RWPE1 (cell line): ENCODE measurements at places on chromosomes 2 and 18.
A peak's percentile ranks its signal among the peaks of the same experiment; 100 is the strongest.

- DNase-seq, result no peak
Measured at GRCh38 chr2:145931781-145932395, 1412.0 kb upstream of the ZEB2 start.

GRCh38 chr2:88637464-88637863 is 10.2 kb upstream of the EIF2AK3 start:
- no peak for DNase-seq

DNA sequence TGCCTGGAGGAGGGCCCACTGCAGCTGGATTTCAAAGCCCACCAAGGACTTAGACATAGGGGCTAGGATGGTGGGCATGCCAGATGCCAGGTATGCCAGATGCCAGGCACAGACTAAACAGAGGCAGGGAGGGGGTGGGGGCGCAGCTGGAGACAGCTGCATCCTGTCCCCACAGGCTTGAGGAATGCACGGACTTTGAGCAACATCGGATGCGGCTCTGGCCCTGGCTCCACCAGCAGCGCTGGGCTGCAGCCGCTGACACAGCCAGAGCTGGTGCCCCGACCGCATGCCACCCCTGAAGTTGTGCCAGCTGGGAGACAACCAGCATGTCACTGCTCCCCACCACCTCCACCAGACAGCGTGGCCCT is 39.5 kb downstream of the AQP12A start:
- DNase-seq, result no peak

- no peak for DNase-seq
Measured at GRCh38 chr18:62189208-62189607, 2.2 kb downstream of the RELCH start.

GRCh38 chr2:30410217-30410616 is 36.8 kb upstream of the LCLAT1 start:
- DNase-seq, result peak; percentile 16

DNA sequence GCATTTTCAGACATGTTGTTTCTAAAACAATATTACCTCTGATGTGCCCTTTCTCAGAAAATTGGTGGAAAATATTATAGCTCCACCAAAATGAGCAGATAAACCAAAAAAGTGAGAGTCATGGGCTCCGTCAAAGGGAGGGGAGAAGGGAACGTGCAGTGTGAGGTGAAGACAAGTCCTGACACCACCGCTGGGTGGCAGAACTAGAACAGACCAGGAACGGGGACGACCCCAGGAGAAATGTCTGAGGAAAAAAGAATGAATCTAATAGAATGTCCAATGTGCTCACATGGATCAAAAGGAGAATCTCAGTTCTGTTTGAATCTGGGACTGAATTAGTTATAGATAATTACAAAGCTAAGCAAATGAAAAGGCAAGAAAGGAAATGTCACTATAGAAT is 22.6 kb upstream of the BCL2 start:
- no peak for DNase-seq

GRCh38 chr2:26651799-26652198 is 10.6 kb upstream of the CIB4 start:
- no peak for DNase-seq

DNA sequence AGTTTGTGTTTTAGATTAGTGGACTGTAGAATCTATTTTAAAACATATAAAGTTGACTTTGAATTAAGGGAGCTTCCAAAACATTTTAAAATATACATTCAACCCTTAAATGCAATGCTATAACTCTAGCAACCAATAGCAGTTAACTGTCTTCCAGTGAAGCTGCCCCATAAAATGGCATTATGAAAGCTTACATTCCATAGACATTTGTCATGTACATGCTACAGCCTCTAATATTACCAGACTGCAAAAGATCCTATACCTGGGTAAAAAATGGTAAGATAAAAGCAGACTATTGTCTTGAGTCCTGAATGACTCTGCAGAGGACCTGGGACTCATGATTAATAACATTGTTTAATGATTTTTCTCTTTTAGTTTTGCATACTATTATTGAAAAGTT is 489.4 kb downstream of the LRP1B start:
- DNase-seq, result peak; percentile 19

DNA sequence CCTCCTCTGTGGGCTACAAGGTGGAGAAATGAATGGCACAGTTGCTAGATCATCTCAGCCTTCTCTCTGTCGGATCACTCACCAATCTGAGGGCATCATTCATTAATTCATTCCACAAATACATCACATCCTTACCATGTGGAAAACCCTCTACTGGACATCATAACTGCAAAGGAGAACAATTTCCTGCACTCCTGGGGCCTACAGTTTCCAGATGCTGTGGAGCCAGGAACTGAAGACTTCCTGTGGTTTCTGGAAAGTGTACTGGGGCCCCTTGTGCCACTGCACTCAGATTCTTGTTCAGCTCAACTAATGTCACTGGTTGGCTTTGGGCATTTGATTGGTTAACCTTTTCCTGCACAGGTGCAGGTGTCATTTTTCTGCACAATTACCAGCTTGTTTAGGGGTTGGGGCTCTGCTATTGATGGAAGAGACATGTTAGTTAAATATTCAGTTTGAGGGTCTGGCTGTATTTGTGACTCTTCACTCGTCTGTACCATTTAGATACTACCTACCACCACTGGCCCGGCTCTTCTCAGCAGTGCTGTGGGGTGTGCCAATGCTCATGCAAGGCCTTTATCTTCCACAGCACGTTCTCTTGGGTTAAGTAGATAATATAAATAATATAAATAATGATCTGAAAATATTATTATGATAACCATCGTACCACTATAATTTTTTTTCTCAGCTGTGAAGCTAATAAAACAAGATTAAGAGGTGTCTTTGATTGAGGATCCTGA is 427.3 kb downstream of the TSN start:
- no peak for DNase-seq

- no peak for DNase-seq
Measured at GRCh38 chr2:28665041-28665704, 86.5 kb upstream of the PPP1CB start.

DNA sequence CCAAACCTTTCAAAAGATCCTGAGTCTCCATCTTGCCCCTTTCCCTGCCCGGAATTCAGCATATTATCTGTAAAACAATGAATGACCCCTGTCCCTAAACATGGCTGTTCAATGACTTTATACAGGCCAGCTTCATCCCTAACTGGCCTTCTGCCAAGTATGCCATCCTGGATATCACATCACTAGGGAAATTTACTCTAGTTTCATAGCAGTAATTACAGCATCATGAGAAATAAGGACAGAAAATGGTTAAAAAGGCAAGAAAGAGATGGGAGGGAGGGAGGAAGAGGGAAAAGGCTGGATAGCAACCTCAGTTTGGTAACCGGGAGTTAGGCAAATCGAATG is 4.4 kb downstream of the MBOAT2 start:
- DNase-seq, result no peak

DNA sequence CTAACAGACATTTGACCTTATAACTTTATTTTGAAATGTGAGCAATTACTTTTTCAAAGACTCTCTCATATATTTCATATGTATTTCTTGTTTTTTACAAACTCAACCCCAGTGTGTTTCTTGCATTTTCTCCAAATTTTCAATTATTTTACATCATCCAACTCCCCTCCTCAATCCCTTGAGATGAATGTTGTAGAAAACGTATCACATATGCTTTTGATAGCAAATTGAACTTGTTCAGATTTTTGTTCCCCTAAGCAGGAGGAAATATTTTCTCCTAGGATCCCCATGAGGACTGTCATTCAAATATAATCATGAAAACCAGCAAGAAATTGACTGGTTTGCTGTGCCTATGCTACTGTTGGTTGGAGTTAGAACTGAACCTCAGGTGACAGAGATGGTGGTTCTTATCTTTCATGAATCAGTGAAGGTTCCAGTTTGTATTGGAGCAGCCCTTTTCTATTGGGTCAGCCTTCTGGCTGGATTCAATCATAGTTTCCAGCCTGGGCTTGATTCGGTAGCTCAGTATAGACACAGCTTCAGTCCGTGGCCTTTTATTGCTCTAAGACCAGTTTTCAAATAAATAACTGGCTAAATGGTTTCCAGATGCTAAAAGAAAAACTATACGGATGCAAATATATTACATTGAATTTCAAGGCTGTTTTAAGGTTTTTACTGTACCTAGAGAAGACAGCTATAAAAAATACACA is 591.0 kb downstream of the EPHA4 start:
- DNase-seq, result no peak

DNA sequence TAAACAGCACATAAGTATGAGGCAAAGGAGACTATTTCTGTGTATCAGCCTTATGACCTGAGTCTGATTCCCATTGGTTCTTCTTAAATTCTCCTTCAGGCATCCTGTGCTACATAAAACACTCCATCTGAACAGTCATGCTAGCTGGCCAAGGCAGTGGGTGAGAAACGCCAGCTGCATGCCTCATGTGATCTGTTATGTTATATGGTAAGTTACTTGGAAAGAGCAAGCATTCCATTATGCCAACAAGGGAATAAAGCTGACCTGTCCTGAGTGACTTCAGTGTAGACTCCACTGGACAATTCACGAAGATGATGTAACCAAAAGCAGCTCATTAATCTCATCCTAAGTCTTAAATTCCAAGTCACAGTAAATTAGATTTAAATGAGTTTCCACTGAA is 216.5 kb upstream of the FN1 start:
- no peak for DNase-seq

DNA sequence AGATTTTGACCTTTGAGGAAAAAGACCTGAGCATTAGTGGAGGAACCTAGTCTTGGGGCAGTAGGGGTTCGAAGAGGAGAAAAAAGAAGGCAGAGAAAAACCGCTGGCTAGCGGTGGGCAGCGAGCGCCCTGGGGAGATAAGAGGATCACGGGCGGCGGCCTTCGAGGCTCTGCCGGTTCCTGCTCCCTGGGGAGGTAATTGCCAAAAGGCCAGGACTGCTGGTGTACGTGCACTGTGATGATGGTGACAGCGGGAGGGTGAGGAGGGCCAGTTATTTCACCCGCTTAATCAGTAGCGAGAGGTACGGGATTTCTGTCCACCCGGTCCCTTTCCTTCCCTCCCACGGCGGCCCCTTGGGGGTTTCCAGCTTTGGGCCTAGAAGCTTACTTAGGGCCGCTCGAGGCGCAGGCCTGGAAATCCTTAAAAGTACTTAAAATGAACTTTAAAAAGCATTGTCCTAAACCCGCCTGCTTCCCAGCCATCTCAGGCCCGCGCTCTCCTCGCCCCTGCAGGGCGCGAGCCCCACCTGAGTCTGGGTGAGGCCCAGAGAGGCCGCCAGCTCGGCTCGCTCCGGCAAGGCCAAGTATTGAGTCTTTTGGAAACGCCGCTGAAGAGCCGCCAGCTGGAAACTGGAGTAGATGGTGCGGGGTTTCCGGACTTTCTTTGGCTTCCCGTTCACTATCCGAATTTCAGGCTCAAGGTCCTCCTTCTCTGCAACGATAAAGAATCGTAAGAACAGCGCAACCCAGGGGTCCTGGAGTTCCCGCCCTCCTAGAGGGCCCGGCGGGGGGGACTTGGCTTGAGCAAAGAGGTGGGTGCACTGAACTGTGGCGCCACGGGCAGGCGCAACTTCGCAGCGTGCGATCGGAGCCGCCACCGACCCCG is 1.5 kb downstream of the DLX2 start:
- DNase-seq, result no peak

- no peak for DNase-seq
Measured at GRCh38 chr2:229273006-229273722, 2.1 kb upstream of the PID1 start.

- DNase-seq, result no peak
Measured at GRCh38 chr2:167506395-167506794, 618.1 kb downstream of the XIRP2 start.

GRCh38 chr2:217795067-217795466 is 207.7 kb downstream of the TNS1 start:
- DNase-seq, result no peak

DNA sequence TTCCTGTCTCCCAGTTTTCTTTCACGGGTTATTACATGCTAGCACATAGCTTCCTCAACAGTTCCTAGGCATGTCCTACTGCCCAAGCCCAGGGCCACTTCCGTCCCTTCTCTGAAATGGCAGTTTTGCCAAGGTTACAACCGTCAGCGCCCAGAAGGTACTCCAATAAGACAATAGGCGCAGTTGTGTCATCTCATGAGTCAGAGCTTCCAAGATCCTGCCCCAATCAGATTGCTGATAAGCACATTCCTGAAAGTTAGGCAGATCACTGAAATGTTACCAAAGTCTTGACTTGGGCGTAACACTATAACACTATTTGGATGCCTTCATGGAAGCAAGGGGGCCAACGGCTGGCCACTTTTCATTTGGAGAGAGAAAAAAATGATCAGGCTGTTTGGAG is 34.2 kb downstream of the GKN2 start:
- no peak for DNase-seq

DNA sequence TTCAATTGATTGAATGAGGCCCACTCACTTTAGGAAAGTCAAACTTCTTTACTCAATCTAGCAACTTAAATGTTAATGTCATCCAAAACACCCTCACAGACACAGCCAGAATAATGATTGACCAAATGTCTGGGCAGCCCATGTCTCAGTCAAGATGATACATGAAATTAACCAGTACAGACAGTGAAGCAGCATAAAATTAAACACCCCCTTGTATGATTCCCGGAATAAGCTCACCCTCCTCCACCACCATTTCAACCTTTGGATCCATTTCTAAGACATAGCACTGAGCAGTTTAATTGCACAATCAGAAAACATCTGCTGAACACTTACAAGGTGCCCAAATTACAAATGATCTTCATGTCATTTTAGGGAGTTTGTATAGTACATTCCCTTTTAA is 570.7 kb upstream of the ID2 start:
- no peak for DNase-seq

- no peak for DNase-seq
Measured at GRCh38 chr2:217414429-217414828, 554.6 kb upstream of the TNP1 start.

- DNase-seq, result no peak
Measured at GRCh38 chr2:60355849-60356261, 197.6 kb downstream of the BCL11A start.

GRCh38 chr2:235492850-235493344 is 946 bp upstream of the AGAP1 start:
- no peak for DNase-seq

- DNase-seq, result no peak
Measured at GRCh38 chr2:126531029-126531428, 124.9 kb upstream of the GYPC start.

- DNase-seq, result no peak
Measured at GRCh38 chr2:205056151-205056561, 510.9 kb downstream of the PARD3B start.

DNA sequence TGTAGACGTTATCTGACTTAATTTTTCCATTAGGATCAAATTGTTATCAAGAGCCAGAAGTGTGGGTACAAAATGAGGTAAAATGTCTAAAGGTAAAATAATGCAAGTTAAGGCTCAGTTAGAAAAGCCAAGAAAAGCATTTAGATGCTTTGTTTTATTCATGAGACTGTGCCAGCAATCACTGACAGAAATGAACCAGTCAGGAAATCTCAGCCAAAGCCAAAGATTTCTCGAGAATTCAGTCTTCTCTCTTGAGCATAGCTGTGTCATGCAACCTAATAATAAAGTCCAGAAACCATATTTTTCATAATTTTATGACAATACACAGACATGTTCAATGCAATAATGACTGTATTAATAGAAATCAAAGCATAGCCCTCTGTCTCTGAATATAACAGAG is 43.5 kb upstream of the ZNF397 start:
- no peak for DNase-seq
